ENCODE measurements at places on chromosomes 5 and 9.

- DNase-seq = no peak
These were observed 617.6 kb downstream of the KIF4B start for GRCh38 chr5:155631116-155631515.

- DNase-seq = no peak
These were observed 8.7 kb upstream of the ARL14EPL start for GRCh38 chr5:116023619-116024018.

DNA sequence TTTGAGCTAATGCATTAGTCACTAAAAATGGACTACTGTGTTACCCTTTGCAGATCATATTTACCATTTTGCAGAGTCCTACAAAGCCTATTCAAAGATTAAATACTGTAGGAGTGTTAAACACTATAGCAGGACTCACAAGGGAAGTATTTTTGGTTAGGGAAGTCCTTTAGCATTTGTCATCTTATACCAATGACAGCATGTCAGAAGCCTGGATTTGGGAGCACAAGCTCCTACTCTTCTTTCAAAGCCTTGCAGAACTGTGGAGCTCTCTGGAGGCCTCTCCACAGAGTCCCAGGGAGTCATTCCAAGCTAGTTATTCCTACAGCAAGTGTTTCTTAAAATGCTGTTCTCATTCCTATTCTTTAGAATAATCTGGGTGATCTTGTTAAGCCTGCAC, 288.8 kb downstream of the PIK3R1 start:
- no peak for DNase-seq

- DNase-seq = no peak
These were observed 11.7 kb upstream of the OR1J2 start for GRCh38 chr9:122498883-122499288.

DNA sequence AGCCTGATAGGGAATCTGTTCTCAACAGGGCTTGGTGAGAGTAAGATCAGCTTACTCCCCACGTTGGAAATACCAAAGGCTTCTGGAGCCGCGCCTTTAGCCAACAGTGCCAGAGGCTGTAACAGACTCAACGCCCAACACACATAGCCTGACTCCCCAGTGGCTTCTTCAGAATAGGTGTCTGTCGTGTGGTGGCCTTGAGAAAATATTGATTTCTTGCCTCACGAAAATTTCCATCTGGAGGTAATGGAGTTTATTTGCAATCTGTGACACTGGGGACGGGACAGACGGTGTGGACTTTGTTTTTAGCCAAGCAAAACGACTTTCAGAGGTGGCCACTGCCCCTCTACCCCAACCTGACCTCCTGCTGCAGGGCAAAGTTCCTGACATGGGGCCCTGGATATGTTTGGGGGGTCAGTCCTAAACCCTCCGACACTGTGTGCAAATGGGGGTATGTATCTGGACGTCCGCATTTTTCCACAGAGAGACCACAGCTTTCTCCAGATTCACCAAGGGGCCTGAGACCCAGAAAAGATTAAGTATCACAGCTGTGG, 189.3 kb downstream of the CDK5RAP2 start:
- DNase-seq = no peak

GRCh38 chr9:84320231-84320630, 20.3 kb downstream of the SLC28A3 start:
- DNase-seq = no peak

DNA sequence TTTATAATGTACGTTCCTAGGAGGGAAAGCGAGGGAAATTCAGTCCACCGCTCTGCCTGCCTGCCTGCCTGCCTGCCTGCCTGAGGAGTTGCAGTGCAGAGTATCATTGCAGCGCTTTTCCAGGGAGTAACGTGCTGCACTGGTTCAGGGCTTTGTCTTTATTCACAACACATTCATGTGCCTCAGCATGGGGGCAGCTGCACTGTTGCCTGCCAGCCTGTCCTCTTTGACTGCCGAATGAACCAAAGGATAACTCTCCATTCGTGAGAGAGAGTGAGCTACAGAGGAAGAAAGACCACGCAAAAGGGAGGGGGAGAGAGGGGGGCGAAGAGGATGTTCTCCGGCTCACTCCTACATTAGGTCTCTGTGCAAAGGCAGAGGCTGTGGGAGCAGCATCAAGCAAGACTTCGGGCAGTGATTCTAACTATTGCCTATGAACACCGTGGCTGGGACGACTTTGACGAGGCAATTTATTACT, 791.2 kb downstream of the MAT2B start:
- no peak for DNase-seq

- DNase-seq = no peak
These were observed 21.6 kb upstream of the C5orf46 start for GRCh38 chr5:147927901-147928300.

DNA sequence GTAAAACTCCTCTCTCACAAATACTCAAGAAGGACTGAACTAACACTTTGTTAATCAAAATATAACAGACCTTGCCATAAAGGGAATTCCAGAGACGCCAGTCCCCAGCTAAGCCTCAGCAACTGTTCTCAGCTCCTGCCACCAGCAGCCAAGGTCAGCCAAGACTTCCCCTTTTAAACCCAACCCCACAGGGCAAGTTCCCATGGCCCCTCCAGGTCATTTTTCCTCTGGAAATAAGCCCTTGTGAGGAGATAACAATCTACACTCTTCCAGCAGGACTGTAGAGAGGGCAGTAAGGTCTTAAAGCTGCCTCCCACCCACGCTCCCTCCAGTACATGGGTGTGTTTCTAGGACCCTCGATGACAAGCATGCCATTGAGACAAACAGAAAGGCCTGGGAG, 78.3 kb downstream of the DPYSL3 start:
- DNase-seq = no peak

DNA sequence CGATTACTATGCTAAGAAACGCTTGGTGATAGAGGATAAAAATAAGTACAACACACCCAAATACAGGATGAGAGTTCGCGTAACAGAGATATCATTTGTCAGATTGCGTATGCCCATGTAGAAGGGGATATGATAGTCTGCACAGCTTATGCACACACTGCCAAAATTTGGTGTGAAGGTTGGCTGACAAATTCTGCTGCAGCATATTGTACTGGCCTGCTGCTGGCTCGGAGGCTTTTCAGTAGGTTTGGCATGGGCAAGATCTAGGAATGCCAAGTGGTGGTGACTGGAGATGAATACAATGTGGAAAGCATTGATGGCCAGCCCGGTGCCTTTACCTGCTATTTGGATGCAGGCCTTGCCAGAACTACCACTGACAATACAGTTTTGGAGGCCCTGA, 208.4 kb downstream of the PDZD2 start:
- no peak for DNase-seq

GRCh38 chr9:104494808-104495207, 9.3 kb upstream of the OR13F1 start:
- DNase-seq = no peak

GRCh38 chr5:132364319-132364718, 5.2 kb upstream of the SLC22A5 start:
- no peak for DNase-seq

- DNase-seq = no peak
These were observed 361.3 kb downstream of the RAB3C start for GRCh38 chr5:58944221-58944620.

DNA sequence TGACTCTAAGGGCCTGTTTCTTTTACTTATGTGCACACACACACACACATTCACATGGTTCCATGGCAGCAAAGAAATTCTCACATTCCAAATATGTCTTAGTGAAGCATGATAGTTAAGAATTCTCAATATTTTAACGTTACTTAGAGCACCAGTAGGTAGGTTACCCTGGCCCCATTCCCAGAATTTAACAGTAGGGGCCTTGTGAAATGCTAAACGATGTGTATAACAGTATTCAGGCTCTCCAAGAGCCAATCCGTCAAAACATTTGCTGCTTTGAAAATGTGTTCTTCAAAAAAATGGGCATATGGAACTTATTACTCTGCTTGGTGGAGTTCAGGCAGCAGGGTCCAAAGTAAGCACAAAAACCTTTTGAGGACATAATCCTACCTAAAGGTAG, 93.7 kb upstream of the DAB2 start:
- DNase-seq = no peak

DNA sequence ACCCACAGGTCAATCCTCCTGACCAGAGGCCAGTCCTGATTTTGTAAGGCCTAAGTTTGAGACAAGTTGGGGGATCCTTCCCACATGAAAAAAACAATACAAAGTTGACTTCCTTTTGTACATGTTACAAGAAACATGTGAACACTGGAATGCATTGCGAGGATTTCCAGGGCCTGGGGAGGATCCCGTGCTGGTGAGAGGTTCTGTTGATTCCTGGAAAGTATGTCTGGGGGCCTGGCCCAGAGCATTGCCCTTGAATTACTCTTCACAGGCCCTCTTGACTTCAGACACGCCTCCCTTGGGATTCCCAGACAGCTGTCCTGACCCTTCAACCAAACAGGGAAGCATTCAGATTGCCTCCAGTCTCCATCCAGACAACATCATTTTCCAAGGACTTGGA, 234.2 kb upstream of the IRX2 start:
- peak; percentile 28 for DNase-seq

GRCh38 chr9:2787065-2787464, 56.8 kb downstream of the PUM3 start:
- no peak for DNase-seq

- DNase-seq = no peak
These were observed 276.1 kb downstream of the ARRDC3 start for GRCh38 chr5:91106842-91107511.

DNA sequence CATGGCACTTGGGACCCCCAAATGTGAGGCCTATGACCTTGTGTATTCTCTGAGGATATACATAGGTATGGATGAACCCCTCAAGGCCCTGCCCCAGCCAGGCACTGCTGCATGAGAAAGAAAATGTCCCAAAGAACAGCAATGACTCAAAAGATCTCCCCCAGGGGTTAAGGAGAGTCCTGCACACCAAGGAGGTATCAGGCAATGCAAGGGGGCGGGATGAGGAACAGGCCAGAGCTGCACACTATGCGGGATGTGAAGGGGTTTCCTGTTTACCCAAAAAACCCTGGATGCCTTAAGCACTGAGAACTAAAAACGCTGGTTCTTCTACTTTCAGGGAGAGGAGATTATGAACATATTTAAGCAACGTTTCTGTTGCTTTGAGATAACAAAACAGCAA, 3.4 kb downstream of the RAPGEF1 start:
- DNase-seq = no peak

GRCh38 chr5:172342918-172343317, 59.4 kb upstream of the UBTD2 start:
- no peak for DNase-seq

DNA sequence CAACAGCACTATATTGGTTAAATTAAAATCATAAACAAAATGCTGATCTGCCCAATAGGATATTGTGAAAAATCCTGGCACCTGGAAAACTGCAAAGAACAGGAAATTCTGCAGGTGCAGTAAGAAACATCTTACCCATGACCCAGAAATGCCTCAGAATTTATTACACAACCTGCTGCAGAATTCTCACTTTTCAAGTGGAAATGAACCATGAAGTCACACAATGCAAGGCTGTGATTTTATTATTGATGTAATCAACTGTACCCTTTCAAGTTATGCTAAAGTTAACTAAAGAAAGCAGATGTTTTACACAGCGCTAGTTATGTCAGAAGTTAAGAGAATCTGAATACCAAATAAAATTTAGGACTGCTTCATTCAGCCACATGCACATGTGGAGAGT, 6.0 kb downstream of the STRBP start:
- no peak for DNase-seq

DNA sequence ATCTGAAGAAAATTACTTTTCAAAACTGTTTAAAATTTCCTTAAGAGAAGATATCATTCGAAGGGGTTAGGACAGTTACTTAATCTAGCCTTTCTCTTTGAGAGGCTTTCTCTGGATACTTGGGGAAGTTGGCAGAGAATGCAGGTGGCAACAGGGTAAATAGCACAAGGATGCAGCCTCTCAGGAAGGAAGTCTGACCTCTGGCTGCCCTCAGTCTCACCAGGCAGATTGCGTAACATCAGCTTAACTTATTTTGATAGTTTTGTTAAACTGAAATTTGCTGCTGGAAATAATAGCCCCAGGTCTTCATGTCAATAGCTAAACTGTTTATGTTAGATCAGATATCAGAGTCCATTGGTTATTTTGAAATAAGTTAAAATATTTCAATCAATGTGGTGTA, 20.4 kb downstream of the CCDC192 start:
- no peak for DNase-seq

DNA sequence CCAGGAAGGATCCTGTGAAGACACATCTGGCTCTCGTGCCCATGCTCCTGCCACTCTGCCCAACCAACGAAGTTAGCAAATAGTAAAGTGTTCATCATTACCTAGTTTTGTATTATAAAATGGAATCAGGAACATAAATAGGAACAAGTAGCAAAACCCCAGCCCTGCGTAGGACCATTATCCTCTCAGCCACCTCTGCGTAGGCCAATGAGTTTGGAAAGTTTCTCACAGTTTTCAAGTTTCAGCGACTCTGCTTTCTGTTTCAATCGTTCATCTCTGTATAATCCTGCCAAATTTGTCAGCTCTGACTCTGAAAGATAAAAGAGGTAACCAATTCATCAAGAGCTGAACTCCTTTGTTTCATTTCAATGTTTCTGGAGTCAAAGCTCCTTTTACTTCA, 10.1 kb upstream of the SPATA24 start:
- DNase-seq = no peak

Measured in NCI-H187 treated with DMSO at 0.1 percent for 48 hours (cell line).